ENCODE measurements at places on chromosomes 1 and 21. TPM values are rescaled to one million over a fixed set of nuclear protein-coding genes. Genes with fewer than 3 reads are reported as not detected.

DNA sequence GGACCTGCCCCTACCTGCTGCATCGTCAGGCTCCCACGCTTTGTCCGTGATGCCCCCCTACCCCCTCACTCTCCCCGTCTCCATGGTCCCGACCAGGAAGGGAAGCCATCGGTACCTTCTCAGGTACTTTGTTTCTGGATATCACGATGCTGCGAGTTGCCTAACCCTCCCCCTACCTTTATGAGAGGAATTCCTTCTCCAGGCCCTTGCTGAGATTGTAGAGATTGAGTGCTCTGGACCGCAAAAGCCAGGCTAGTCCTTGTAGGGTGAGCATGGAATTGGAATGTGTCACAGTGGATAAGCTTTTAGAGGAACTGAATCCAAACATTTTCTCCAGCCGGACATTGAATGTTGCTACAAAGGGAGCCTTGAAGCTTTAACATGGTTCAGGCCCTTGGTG is 8.9 kb downstream of the SPATA46 start:
- no peak for DNase-seq

GRCh38 chr1:228490120-228491078 is 3.2 kb downstream of the RNF187 start:
- peak; percentile 16 for DNase-seq

Gene HPCAL4
- total RNA-seq = 0.27 TPM

GRCh38 chr21:28769683-28770082 is 223.0 kb downstream of the LTN1 start:
- DNase-seq = no peak
